ENCODE measurements at places on chromosomes 13 and 19.

- no peak for DNase-seq
These were observed 44.7 kb downstream of the EFNB2 start for GRCh38 chr13:106490569-106491321.

- DNase-seq: no peak
These were observed 148.1 kb downstream of the DNAJC15 start for GRCh38 chr13:43171489-43171888.

GRCh38 chr13:93775507-93776108, 549.0 kb downstream of the GPC6 start:
- DNase-seq: no peak

GRCh38 chr19:35228177-35228930, at the start of gene FAM187B:
TSS of gene FAM187B (minus strand) at chr19:35228739. CDS start at chr19:35228680, 59 bp downstream.
- DNase-seq: no peak

- no peak for DNase-seq
These were observed 146.9 kb downstream of the TEX29 start for GRCh38 chr13:111467111-111467890.

GRCh38 chr19:39052243-39052746, 19.9 kb upstream of the FBXO27 start:
- DNase-seq: peak; percentile 66

GRCh38 chr19:14370169-14370939, 10.9 kb upstream of the ADGRE5 start:
- DNase-seq: no peak

- no peak for DNase-seq
These were observed 26.1 kb downstream of the EXOC3L2 start for GRCh38 chr19:45218911-45219743.

DNA sequence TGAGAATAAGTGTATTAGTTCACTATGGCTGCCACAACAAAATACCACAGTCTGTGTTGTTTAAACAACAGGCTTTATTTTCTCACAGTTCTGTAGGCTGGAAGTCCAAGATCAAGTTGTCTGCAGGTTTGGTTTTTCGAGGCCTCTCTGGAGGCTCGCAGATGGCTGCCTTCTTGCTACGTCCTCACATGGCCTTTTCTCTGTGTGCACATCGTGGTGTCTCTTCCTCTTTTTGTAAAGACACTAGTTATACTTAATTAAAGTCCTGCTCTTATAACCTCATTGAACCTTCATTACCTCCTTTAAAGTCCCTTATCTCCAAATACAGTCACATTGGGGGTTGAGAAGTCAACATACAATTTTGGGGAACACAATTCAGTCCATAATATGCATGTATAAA, 10.6 kb downstream of the CSNK1A1L start:
- DNase-seq: no peak

DNA sequence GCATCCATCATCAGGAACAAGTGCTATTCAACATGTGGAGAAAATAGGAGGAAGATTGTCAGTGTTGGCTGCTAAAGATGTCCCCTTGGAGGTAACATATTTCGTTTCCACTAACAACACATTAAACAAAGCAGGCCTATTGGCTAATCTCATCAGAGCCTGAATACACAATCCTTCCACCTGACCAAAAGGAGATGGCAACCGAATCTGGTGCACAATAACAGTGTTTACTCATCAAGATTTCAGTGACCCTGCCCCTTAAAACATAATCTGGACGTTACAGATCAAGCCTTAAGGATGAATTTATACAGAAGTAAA, 582.5 kb downstream of the EFNB2 start:
- DNase-seq: no peak

Data from hematopoietic multipotent progenitor cell treated with erythropoietin and hydrocortisone succinate and interleukin-3 and kit ligand, for 15 days (in vitro differentiated cells).